ENCODE measurements at places on chromosomes 7 and 10.

DNA sequence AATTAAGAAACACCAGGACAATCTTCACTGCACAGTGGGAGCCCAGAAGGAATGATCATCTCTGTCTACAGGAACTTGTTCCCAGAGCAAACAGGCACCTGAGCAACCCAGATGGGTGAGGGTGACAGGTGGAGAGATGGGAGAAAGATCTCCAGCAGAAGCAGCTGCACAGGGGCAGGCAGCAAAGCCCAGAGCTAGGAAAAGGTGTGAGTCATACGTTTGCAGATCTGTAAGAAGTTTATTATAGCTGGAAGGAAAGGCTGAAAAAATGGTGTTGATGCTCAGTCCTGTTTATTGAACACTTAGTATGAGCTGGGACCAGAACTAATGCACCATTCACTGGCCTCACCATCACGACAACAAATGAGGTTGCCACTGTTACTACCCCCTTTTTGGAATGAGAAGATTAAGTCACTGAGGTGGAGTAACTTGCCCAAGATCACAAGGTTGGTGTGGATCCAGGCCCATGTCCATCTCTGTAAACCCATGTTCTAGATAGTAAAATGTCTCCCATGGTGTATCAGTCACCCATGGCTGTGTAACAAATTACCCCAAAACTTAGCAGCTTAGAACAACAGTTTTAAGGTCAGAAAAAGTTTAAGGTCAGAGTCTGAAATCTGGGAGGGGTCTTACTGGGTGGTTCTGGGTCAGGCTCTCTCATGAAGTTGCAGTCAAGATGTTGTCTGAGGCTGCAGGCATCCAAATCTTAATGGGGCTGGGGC is 506.9 kb downstream of the RPS24 start:
- DNase-seq: no peak

GRCh38 chr10:86062198-86062550 is 304.4 kb downstream of the GRID1 start:
- no peak for DNase-seq

- DNase-seq: no peak
Measured at GRCh38 chr10:65701168-65701776, 1224.6 kb upstream of the LRRTM3 start.

GRCh38 chr7:74587435-74588126 is 69.9 kb upstream of the GTF2I start:
- DNase-seq: peak; percentile 90

GRCh38 chr10:6163364-6164270 is 39.1 kb upstream of the PFKFB3 start:
- no peak for DNase-seq

GRCh38 chr7:91942312-91942711 is 1.6 kb downstream of the AKAP9 start:
- no peak for DNase-seq

GRCh38 chr7:155410431-155410830 is 47.5 kb upstream of the EN2 start:
- no peak for DNase-seq

DNA sequence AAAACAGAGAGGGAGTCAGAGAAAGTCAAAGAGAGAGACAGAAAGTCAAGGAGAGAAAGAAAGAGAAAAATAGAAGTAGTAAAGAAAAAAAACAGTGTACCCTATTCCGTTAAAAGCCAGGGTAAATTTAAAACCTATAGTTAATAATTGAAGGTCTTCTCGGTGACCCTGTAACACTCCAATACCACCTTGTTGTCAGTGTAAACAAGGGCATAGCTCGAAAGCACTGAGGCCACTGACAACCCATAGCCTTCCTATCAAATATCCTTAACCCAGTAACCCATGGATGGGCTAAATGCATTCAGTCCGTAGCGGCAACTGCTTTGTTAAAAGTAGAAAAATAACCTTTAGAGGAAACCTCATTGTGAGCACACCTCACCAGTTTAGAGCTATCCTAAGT is 100.4 kb downstream of the ZNF467 start:
- no peak for DNase-seq

GRCh38 chr7:130397758-130398073 is 17.4 kb downstream of the CPA1 start:
- no peak for DNase-seq

- DNase-seq: no peak
Measured at GRCh38 chr10:12264204-12264940, 68.4 kb downstream of the CDC123 start.

- no peak for DNase-seq
Measured at GRCh38 chr7:156979007-156979606, 29.6 kb downstream of the NOM1 start.

DNA sequence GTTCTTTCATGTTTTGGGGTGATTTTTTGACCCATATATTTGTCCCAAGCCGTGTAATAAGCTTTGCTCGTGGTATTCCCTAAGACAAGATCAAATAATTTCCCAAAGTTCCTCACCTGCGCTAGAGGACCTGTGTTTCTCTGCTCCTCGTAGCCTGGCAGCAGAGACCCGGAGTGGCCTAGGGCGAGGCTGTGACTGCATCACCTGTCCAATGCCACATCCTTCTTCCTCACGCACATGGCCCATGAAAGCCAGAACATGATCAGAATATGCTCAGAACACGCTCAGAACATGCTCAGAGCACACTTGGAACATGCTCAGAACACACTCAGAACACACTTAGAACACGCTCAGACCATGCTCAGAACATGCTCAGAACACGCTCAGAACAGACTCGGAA is 23.8 kb downstream of the EN2 start:
- DNase-seq: no peak

DNA sequence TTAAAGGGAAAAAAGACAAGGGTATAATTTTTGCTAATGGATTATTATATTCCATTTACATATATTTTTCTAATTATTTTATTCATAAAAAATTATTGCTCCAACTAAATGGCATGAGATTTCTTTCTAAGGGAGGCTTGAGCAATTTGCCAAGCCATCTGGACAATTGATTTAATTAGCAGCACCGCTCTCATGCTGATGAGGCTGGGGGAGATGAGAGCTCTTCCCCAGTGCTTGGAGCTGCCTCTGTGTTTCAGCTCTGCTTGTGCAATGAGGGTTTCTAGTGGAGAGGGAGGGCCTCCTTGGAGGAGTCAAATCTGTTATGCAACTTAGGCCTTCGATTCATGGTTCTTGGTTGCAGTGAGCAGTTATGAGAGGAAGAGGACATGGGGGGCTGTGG is 574.3 kb downstream of the TCERG1L start:
- no peak for DNase-seq
